ENCODE measurements at places on chromosomes 5 and 9.
A peak's percentile ranks its signal among the peaks of the same experiment; 100 is the strongest.

DNA sequence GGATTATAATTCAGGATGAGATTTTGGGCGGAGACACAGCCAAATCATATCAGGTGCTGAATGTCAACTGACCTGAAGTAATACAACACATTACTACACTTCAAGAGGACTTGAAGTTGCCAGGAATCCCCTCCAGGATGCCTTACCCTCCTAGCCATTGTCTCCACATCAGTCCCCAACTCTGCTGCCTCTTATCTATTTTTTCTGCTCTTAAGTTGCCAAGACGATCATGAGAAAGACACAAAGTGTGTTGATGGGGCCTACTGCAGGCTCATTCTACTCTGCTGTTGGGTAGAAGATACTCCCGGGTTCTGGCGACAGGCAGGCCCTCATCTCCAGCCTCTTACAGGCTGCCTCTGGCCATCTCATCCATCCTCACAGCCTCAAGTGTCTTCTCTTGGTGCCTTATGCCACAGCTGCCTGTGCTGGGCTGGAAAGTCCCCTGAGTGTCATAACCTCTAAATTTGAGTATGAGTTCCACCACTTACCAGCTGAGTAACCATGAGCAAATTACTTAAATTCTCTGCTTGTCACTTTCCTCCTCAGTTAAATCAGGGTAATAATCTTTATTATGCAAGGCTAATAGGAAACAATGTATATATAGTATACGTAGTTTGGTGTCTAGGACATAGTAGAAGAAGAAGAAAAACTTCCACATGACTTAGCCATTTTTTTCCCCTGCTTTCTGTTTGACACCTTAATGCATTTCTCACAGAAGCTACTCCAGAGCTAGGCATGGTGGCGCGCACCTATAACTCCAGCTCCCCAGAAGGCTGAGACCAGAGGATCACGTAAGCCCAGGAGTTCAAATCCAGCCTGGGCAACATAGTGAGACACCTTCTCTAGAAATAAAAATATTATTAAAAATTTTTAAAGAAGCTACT, 73.0 kb upstream of the SNX2 start:
- peak; percentile 20 for DNase-seq

DNA sequence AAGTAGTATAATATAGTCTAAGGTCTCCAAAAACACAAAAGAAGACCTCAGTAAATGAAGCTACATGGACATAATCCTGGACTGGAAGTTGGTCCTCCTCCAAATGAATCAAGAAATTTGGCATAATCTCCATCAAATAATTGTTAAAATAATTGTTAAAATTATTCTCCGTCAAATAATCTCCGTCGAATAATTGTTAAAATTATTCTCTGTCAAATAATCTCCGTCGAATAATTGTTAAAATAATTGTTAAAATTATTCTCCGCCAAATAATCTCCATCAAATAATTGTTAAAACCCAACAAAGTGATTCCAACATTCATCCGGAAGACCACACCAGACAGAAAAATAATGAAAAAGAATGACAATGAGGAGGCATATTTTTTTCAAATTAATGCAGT, 130.6 kb downstream of the ADAMTS2 start:
- no peak for DNase-seq

DNA sequence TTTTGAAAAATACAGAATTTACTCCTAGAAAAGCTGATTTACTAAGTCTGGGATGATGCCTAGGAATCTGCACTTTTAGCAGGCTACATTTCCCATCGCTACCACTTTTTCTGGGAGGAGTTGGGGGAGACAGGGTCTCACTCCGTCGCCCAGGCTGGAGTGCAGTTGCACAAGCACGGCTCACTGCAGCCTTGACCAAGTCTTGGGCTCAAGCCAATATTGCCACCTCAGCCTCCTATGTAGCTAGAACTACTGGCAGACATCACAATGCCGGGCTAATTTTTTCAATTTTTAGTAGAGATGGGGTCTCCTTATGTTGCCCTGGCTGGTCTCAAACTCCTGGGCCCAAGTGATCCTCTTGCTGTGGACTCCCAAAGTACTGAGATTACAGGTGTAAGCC, 85.9 kb downstream of the NR6A1 start:
- DNase-seq, result no peak

- no peak for DNase-seq
Observed at GRCh38 chr5:58107704-58108103, 352.2 kb downstream of the PLK2 start.

GRCh38 chr9:120757026-120757913, 35.9 kb downstream of the FBXW2 start:
- no peak for DNase-seq

- no peak for DNase-seq
Observed at GRCh38 chr5:142601432-142601831, 84.5 kb downstream of the FGF1 start.

DNA sequence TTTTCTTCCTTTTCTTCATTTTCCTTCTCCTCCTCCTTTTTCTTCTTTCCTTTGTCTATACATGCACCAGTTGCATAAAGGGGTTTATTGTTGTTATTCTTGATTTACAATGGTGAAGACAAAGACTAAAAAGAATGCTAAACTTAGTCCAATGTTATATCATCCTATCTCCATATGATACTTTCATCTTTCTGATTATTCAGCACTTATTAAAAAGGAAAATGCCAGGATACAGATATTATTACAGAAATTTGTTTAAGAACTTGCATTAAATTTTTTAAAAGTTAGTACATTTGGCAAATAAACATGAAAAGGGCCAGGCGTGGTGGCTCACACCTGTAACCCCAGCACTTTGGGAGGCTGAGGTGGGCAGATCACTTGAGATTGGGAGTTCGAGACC, 1074.9 kb downstream of the EFNA5 start:
- no peak for DNase-seq

- no peak for DNase-seq
Observed at GRCh38 chr5:65704621-65705239, 17.2 kb downstream of the SGTB start.

- DNase-seq, result no peak
Observed at GRCh38 chr5:88094403-88094802, 174.2 kb downstream of the TMEM161B start.

DNA sequence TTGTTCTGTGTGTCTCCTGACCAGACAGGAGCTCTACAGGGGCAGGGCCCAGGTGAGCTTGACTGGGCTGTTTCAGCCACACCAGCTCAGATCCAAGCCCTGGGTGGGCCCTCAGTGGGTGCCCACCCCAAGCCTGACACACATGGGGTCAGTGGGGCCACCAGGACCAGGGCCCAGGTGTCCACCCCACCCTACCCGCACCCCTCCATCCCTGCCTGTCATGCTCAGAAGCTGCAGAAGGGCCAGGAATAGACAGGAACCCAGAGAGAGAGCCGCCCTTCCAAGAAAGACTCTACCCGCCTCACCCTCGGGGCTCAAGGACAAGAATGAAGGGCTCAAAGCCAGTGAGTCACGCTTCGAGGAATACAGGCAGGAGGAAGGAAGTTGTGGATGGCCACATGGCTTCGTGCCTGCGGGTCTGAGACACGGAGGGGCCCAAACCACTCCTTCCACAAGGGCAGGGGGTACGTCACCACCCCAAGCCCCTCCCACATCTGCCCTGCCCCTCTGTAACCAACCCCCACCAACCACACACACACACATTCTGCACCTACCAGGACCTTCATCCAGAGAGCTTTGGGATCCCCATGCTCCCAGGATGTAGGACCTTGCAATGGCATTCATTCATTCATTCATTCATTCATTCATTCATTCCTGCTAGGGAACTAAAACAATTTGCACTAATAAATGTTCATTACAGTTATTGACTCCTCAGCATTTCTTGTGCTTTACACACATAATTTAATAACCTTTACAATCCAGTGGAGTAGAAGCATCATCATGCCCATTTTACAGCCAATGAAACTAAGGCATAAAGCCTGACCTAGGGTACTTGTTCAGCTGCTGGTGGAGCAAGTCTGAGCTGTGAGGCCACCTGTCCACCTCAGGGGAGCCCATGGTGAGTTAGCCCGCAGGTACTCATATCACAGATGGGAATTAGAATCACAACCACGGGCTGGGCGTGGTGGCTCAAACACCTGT, 55.9 kb upstream of the STXBP1 start:
- peak; percentile 53 for DNase-seq

DNA sequence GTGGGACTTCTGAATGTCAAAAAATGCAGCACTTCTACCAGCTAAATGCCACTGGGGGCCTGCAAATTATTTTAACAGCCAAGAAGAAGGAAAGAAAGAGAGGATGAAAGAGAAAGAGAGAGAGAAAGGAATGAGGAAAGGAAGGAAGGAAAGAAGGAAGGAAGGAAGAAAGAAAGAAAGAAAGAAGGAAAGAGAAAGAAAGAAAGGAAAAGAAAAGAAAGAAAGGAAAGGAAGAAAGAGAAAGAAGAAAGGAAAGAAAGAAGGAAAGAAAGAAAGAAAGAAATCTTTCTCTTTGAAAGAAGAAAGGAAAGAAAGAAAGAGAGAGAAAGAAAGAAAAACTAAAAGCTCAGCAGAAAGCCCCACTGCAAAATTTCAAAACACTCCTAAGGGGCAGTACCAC, 69.2 kb upstream of the SV2C start:
- no peak for DNase-seq

GRCh38 chr9:37239224-37239859, 119.0 kb downstream of the ZCCHC7 start:
- DNase-seq, result no peak

DNA sequence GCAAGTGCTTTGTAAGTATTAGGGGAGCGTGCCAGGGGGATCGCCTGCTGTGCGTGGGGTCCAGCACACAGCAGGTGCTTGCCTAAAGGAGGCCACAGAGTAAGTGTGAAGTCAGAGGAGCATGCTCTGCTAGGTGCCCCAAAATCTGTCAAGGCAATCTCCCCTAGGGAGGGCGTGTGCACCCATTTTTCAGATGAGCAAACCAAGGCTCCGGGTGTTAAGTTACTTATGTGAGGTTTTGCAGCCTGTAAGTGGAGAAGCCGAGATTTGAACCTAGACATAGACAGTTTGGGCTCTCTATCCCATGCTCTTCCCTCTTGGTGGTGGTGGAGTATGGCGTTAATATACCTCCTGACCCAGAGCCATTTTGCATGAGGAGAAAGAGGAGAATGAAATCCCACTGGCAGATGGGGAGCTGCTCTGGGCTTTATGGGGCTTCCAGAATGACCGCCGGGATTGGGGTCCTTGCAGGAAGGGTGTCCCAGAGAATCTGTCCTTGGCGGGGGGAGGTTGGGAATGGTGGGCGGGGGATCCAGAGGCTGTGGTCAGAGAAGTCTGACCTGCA, 14.1 kb downstream of the NDST1 start:
- DNase-seq, result no peak

GRCh38 chr5:33852319-33852718, 39.5 kb downstream of the ADAMTS12 start:
- no peak for DNase-seq

- DNase-seq, result no peak
Observed at GRCh38 chr5:10021248-10021647, 228.4 kb downstream of the ATPSCKMT start.

- no peak for DNase-seq
Observed at GRCh38 chr5:14598225-14598624, 16.6 kb downstream of the OTULINL start.

DNA sequence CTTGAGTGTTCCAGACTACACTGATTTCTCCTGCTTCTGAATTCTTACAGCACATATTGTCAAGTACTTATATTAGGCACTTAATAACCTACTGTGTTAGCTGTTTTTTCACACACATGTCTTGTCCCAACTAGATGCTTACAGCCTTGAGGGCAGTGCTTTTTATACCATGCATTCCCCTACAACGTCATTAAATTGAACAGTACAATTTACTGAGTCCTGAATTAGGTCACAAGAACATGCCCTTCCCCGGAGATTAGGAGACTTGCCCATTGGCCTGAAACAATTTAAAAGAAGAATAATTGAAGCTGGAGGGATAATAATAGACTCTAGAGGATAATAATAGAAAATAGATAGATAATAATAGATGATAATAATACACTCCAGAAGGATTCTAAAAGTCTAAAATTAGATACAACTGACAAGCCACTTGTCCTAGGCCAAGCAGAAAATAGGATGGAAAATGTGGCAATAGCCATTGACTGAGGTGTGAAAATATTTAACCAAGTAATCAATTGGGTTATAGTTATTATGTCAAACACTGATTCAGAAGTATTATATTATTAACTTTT, 112.6 kb upstream of the SLC12A2 start:
- no peak for DNase-seq

- no peak for DNase-seq
Observed at GRCh38 chr5:45521067-45521466, 175.1 kb downstream of the HCN1 start.

- no peak for DNase-seq
Observed at GRCh38 chr9:134565316-134565915, 76.2 kb upstream of the COL5A1 start.

- no peak for DNase-seq
Observed at GRCh38 chr5:175921061-175921730, 46.9 kb downstream of the THOC3 start.

DNA sequence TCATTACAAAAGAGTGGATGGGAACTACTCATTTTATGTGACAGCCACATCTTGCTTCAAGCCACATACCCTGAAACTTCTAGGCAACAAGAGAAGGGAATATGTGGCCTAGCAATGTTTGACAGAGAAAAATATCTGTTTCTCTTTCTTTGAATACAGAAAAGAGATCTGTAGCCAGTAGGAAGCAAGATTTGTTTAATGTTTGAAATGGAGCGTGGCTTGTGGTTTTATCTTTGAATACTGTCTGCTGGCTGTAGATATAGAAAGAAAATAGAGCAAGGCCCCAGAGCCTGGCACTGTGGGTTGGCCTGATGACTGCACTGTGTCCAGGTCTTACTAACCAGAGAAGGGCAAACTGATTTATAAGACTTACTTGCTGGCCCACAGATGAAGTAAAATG, 133.8 kb downstream of the ARHGEF28 start:
- DNase-seq, result no peak

GRCh38 chr5:168262042-168262743, 29.3 kb upstream of the WWC1 start:
- no peak for DNase-seq

GRCh38 chr5:134577022-134577795, 51.7 kb downstream of the JADE2 start:
- no peak for DNase-seq

GRCh38 chr5:139190125-139190524, 8.0 kb downstream of the SIL1 start:
- DNase-seq, result no peak

GRCh38 chr5:178327446-178327845, 94.8 kb upstream of the PHYKPL start:
- DNase-seq, result no peak

GRCh38 chr5:110873773-110874437, 135.1 kb downstream of the SLC25A46 start:
- DNase-seq, result no peak

DNA sequence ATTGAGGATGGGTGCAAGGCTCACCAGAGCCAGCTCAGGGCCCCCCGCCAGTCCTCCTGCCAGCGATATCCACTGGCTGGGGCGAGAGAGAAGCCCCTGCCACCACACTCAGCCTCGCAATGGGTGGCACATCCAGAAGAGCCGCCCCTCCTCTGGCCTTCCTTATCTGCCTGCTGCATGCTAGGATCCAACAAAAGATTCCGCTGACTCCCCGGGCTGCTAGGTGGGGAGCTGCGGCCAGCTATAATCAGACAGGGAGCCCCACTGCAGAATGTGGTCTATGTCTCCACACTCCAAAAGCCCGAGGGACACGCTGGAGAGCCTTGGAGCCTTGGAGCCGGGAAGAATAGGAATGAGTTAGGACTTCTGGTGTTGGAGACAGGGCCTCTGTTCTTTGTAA, 32.8 kb downstream of the COL23A1 start:
- DNase-seq, result no peak

- peak; percentile 42 for DNase-seq
Observed at GRCh38 chr9:34562135-34562745, 27.3 kb downstream of the CNTFR start.
